Fibroblast of skin of left quadriceps (primary cell): ENCODE measurements at places on chromosomes 13 and 19.

GRCh38 chr13:68304286-68304893, 1074.3 kb upstream of the PCDH9 start:
- DNase-seq: no peak

DNA sequence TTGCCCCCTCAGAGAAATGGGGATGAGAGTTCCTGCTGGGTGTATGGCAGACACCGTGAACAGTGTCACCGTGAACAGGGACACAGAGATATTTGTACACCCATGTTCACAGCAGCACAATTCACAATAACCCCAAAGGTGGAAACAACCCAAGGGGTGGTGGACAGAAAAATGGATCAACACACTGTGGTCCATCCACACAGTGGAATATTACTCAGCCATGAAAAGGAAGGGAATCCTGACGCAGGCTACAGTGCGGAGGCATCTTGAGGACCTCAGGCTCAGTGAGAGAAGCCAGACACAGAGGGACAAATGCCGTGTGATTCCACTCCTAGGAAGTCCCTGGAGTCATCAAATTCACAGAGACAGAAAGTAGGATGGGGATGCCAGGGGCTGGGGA, 7.6 kb upstream of the CELF5 start:
- DNase-seq: no peak

DNA sequence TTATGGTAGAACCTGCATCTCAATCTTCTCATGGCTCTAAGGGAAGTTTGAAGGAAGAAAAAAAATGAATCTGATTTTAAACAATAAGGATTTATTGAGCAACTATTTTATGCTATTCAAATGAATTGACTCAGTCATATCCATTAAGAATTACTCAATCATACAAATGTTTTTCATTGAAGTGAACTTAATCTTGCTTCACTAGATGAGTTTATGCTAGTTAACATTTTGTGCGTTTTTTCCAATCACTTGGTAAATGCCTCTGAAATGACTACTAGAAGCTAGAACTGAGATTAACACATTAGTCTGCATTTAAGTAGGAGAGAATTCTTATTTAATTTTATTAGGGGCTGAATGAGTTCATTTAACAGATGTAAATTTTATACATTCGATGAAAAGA, 25.2 kb downstream of the RXFP2 start:
- no peak for DNase-seq

DNA sequence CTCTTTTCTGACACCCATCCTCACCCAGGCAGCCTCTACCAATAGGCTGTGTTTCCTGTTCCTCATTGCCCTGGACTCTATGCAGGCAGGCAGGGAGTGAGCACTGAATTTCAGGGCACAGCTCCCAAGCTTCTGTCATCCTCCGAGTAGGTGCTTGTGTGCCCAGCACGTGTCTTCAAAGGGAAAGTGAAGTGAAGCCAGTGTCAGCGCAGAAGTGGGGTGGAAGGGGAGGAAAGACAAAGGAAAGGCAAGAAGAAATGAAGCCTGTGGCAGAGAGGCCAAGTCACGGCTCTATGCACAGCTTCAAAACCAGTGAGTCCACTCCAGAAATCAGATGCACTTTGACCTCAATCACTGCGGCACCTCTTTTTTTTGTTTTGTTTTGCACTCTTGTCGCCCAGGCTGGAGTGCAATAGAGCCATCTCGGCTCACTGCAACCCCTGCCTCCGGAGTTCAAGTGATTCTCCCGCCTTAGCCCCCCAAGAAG, 16.9 kb downstream of the CEBPA start:
- no peak for DNase-seq

GRCh38 chr19:13761423-13761822, 2.9 kb upstream of the MRI1 start:
- DNase-seq: no peak

GRCh38 chr13:92886535-92887077, 340.0 kb upstream of the GPC6 start:
- no peak for DNase-seq

GRCh38 chr19:56261145-56261544, 11.4 kb upstream of the EDDM13 start:
- DNase-seq: no peak

DNA sequence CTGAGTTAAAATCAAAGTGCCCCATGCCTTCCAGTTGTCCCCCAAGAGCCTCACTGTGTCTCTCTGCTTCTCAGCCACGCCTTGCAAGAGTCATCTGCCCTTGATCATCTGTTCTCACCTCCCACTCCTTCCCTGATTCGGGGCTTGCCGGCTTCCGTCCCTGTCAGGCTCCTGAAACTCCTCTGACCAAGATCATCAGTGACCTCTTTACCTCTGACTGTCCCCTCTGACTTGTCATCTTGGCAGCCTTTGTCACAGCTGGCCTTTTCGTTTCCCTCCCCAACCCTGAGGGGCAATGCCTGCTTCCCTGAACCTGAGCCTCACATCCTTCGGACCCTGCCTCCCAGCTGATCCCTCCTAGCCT, 66.3 kb downstream of the MAP4K1 start:
- DNase-seq: no peak

- no peak for DNase-seq
Measured at GRCh38 chr19:11390933-11391680, 7.0 kb upstream of the EPOR start.

DNA sequence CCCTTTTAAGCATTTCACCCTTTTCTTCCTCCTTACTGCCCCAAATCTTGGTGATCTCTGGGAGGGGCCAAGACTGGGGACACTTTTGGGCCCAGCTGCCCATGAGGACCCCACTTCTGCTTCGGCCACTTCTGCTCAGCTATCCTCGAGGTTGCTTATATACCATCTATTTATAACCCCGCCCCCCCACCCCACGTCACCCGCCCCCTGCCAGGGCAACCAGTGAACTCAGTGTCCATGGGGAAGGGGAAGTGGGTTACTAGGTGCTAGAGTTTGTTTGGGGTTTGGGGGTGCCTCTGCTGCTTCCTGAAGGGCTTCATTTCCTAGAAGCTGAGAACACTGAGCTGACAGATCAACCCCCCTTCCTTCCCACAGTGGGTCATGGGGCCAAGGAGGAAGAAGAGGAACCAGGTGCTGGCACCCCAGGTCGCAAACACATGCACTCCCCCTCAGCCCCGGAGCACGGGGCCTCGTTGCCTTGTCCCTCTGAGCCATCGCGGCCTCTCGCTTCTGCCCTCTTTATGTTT, 6.1 kb upstream of the ADGRE5 start:
- no peak for DNase-seq

- DNase-seq: no peak
Measured at GRCh38 chr19:35341565-35342225, 6.0 kb upstream of the FFAR1 start.

DNA sequence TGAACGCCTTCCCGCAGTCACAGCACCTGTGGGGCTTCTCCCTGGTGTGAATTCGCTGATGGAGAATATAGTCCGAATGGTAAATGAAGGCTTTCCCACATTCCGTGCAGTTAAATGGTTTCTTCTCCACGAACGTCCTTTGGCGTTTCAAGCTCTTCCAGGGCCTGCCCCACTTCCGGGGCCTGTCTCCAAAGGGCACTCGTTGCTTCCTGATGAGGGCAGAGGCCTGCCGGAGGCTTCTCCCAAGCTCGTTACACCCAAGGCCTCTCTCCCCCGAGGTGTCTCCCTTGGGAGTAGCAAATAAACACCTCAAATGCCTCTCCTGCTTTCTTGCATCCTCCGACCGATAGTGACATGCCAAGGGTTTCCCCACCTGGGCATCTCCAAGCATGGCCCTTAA, 34.3 kb downstream of the ZNF473 start:
- no peak for DNase-seq

GRCh38 chr13:20173116-20173746, 12.4 kb upstream of the GJA3 start:
- no peak for DNase-seq

DNA sequence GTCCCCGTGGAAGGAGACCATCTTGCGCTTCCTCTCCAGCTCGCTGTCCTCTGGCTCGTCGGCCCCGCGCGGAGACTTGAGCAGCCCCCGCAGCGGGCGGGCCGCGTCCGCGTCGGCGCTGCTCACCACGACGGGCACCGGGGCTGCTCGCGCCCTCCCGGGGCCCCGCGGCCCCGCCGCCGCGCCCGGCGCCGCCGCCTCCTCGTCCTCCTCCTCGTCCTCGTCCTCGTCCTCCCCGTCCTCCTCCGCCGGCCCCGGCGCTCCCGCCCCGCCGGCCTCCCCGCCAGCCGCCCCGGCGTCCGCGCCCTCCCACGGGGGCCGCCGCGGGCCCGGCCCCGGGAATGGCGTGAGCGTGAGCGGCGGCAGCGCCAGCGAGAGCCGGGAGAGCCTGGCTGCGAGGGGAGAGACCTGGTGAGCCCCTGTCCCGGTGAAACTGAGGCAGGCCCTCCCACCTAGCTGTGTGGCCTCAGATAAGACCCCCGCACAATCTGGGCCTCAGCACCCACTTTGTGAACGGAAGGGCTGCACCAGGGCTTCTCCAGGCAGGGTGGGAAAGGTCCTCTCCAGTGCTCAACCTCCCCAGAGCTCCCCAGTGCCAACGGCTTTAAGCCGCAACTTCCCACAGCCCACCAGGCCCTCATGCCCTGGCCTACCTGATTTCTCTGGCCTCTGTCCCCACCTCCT, 17.8 kb downstream of the LMTK3 start:
- no peak for DNase-seq

GRCh38 chr19:807627-808422, 10.6 kb downstream of the PTBP1 start:
- no peak for DNase-seq

GRCh38 chr19:679418-680286, 3.5 kb downstream of the FSTL3 start:
- peak; percentile 43 for DNase-seq

- no peak for DNase-seq
Measured at GRCh38 chr13:67961331-67961730, 731.2 kb upstream of the PCDH9 start.

- no peak for DNase-seq
Measured at GRCh38 chr19:661427-662196, 1.4 kb downstream of the RNF126 start.

DNA sequence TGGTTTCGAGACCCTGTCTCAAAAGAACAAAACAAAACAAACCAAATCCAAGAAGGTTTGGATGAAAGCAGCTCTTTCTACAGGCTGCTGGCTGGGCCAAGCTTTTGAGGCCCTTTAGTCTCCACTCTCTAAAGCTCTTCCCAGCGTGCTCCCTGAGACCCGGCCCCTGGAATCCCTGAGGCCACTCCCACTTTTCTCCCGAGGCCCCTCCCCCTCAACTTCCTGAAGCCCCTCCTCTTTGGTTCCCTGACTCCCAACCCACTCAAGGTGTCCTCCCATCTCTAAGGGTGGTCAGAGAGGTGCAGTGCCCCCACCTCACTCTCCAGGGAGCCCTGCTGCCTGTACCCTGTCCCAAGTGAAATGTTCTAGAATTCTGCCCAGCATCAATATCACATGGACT, 10.6 kb downstream of the ERICH6B start:
- DNase-seq: no peak

- DNase-seq: no peak
Measured at GRCh38 chr13:64765636-64766035, 2464.5 kb downstream of the PCDH9 start.

GRCh38 chr13:21259571-21260455, 83.4 kb downstream of the MRPL57 start:
- no peak for DNase-seq

GRCh38 chr19:46856062-46857022, 4.5 kb upstream of the ARHGAP35 start:
- peak; percentile 91 for DNase-seq

GRCh38 chr19:45876411-45877197, 9.3 kb downstream of the IRF2BP1 start:
- DNase-seq: no peak

DNA sequence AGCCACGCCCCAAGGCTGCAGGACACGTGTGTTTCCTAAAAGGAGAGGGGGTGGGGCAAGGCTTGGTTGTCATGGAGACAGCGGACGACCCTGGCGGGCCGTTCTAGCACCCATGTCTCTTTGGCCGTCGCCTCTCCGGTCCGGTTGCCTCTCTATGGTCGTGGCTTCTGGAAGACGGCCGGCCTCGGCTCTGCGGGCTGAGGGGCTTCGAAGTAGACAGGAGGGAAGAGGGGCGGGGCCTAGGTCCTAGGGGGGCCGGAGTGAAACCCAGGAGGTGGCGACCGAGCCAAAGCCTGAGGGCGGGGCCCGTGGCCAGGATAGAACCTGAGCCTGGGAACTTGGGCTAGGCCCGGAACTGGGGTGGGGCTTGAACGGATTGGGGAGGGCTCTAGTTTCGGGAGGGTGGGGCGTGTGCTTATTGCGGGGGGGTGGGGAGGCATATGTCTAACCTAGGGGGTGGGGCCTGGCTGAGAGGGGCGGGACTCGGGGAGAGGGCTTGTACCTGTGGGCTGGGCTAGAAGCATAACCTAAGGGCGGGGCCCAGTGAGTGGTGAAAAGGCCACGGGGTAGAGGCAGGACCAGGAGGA, 750 bp upstream of the SLC27A1 start:
- DNase-seq: peak; percentile 91

- no peak for DNase-seq
Measured at GRCh38 chr19:22532388-22533300, 101.5 kb upstream of the ZNF492 start.
